ENCODE measurements at places on chromosomes 5 and 9.

- DNase-seq = no peak
Measured at GRCh38 chr9:14797435-14797834, 74.9 kb upstream of the CER1 start.

DNA sequence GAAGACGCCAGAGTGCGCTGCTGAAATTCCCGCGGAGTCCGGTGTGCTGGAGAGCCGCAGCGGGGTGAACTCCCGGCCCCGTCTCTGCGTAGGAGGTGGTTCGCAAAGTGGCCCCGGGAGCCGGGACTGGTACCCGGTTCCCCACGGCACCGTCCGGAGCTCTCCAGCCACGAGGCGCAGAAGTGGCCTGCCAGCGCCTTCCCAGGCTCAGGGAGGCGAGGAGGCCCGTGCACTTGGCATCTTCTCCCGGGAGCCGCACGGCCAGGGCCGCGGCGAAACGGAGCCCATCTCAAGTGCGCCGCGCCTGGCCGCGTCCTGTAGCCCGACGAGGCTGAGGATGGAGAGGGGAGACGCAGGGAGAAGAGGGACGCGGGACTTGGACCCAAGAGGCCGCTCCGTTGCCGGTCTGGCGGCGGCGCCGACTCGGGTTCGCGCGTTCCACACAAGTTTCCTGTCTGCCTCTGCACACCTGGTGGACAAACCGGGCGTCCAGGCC, 1.1 kb upstream of the IRX1 start:
- DNase-seq = no peak

DNA sequence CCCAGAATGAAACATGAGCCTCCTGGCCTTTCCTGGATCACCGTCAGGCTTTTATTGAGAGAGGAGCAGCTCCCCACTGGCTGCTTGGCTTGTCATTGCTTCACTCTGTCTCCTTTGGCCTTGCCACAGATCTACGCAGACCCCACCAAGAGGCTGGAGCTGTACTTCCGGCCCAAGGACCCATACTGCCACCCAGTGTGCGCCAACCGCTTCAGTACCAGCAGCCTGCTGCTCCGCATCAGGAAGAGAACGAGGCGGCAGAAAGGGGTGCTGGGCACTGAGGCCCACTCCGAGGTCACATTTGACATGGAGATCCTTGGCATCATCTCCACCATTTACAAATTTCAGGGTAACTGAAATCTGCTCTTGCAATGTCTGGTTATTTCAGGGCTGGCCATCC, 11.2 kb downstream of the GTF3C5 start:
- DNase-seq = no peak

DNA sequence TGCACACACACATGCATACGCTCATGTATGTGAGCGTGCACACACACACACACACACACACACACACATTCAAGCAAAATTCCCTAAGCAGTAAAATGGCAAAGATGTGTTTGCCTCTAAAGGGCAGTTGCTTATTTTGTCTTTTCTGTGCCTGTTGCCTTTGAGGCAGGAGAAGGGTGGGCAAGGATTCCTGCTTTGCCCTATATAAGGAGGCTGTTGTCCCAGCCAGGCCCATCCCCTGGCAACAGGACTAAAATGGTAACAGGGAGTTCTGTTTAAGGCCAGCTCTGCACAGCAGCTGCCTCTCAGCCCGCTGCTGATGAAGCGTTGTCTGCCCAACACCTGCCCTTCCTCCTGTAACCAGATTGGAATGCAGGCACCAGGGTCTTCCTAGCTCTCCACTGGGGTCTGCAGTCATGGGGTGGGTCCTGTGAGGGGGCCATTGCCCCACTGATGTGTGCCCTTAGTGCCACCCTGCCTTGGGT, 64.4 kb downstream of the PPARGC1B start:
- DNase-seq = no peak

- no peak for DNase-seq
Measured at GRCh38 chr5:55926476-55926875, 68.3 kb downstream of the IL6ST start.

- peak; percentile 60 for DNase-seq
Measured at GRCh38 chr9:100028201-100028784, 70.5 kb downstream of the ERP44 start.

GRCh38 chr5:163459462-163459818, 462 bp downstream of the NUDCD2 start:
- no peak for DNase-seq

DNA sequence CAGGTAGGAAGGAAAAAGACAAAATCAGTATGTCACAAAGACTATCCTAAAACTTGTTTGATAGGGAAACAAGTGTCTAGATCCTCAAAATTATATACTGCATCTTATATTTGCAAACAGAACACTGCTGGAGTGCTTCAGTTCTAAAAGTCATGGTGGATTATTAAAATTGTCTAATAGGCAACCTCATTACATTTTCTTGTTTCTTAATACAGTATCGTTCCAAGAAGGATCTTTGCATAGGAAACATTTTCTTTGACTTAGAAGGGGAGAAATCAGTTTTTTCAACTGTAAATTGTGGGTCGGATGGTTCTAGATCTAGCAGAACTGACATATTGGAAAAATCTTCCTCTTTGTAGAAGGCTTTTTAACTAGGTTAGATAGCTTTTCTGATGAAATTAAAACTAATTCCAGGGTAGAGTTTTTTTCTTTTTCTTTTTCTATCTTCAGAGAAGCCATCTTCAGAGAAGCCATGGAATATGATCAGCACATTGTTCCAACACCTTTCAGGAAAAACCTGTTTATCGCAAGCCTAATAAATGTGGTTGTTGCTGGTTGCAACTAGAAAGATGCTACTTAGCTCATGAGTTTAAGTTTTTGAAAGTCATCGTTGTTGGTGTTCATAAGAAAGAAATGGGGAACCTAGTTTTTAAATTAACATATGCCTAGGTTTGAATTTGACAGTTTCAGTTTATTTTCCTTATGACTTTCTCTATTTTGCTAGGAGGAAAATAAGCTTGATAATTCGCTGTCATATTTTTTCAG, 7.4 kb downstream of the CPEB4 start:
- no peak for DNase-seq

DNA sequence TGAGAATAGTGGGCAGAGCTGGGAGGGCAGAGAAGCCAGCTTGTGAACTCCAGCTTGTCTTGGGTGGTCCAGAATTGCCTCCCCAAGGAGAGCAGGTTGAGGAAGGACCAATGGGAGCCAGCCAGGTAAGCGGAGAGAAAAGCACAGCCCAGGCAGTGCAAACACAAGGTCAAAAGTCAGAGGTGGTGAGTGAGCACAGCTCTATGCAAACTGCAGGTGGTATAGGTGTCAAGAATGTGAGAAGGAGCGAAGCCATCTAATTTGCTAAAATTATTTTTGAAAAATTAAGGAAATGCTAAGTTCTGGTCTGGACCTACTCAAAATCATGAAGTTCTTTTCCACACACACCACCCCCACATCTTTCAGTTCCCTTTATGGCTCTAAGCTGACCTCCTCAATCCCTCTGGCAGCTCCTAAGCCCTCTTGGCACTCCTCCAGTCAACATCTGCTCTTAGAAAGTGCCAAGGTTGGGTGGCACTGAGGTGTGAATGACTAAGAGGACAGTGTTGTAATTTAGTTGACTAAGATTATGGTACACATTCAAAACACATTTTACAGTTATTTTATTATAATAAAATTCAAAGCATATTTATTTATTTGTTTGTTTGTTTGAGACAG, 6.6 kb upstream of the OTULINL start:
- DNase-seq = no peak

DNA sequence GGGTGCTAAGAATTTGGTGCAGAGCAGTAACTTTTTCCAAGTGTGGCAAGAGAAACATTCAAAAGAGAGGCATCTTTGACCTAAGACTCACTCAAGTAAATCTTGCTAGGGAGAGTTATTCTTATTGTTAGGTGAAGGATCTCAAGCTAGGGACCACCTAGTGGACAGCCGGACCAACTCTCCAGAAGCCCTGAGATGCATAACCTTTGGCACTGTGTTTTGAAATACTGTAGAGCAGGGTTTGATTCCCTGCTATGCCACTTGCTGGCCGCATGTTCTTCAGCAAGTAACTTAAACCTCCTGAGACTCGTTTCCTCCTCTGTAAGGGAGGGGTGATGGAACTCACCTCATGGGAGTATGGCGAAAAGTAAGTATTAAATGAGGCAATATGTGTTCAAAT, 336.1 kb upstream of the ADAMTSL1 start:
- no peak for DNase-seq

DNA sequence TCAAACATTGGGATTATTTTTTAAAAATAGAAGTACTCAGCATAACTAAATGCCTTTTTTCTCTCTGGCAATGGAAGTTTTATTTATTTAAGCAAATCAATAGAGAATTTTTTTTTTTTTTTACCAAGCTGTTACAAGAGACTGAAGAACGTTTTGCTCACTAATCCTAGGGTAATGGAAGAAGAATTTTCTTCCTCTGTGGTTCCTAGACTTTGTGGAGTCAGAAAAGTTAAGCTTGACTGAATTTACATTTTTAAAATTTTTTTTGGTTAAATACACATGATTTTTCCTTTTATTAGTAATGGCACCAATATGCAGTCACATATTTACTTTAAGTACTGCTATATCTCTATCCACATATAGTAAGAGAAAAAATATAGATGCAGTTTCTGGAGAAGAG, 189.8 kb downstream of the PCSK1 start:
- no peak for DNase-seq

DNA sequence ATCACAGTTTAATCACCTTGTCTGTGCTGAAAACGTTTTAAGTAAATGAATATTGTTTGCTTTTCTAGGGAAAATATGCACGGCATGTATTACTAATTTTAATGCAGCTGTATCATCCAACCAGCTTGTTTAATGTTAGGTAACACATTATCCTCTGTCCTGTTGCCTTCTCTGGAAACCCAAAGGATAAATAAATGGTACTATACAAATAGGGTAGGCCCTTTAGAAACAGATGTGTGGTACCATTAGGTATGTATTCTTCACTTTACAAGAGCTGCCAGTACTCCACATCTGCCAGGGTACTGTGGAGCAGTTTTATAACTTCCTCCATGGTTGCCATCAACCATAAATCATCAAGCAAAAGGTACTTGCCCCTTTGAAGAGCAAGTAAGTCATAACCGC, 42.9 kb downstream of the FAF2 start:
- no peak for DNase-seq

DNA sequence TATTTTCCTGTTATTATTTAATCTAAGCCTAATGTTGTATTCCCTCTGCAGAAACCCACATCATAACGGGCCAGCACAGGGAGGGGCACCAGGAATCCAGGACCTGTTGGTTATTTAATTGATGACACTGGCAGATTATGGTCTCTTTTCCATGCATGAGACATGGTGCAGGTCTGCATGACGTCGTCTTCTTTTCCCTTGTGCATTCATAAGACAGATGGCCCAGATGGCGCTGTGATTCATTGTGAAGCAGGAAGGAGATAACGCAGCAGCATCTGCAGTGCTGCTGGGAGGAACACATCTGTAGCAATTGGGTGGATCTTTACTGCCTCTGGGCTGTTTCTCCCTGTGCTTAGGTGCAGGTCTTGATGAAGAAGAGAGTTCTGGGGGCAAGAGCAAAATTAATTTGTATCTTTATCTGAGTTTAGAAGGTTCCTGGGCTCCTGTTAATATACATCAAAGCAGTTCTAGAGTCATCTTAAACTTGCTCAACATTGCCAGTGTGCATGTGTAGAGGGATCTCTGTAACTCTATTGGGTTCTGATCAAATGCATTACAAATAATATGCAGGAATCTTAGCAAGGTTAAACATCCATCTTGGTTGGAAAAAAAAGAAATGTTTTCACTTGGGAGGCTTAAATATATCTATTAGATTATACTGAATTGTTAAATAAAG, 176.1 kb downstream of the PCSK1 start:
- no peak for DNase-seq

- DNase-seq = no peak
Measured at GRCh38 chr9:12712532-12712931, 19.3 kb downstream of the TYRP1 start.

- no peak for DNase-seq
Measured at GRCh38 chr5:178327446-178327845, 94.8 kb upstream of the PHYKPL start.

DNA sequence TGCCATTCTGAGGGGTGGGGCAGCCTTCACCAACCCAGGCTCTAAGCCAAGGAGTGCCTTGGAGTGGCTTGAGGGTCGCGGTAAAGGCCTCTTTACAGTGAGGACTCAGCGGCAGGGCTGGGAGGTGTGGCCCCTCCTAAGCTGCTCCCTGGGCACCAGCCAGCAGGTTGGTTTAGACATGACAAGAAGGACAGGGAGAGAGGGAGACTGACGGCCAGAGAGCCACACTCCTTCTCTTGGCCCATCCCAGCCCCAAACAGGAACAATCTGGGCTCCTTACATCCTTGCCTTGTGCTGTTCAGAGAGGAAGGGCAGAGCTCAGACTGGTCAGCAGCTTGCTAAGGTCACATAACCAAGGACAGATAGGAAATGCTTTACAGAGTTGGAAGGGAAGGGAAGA, 94.5 kb downstream of the LMX1B start:
- DNase-seq = no peak

- DNase-seq = no peak
Measured at GRCh38 chr9:70959366-70959765, 162.1 kb downstream of the TRPM3 start.

DNA sequence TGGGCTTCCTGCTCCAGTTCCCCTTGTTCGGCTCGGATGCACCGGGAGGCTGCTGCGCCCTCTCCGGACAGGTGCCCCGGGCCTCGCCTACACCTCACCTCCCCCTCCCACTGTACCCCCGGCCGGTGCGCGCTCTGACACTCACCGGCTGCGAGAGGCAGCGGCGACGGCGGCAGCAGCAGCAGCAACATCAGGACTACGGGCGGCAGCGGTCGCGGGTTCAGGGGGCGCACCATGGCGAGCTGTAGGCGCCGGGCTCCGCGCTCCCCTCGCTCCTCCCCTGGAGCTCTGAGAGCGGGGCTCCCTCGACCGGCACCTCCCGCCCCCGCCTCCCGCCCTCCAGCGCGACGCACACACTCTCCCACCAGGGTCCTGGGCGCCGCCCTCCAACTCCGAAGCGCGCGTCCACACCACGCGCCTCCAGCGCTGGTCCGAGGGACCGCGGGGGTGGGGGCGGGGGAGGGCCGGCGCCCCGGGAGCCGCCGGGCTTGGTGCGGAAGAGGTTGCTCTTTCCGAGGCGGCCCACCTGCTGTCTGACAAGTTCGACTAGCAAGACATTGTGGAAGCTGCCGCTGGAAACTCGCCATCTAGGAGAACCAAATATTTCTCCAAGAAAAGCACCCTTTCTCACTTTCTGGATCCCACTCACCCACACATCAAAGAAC, at the start of gene GFRA3:
Gene GFRA3 (minus strand): TSS at position 433 of the 665 bp plus-strand sequence. CDS start 197 bp downstream, at position 236.
- no peak for DNase-seq

DNA sequence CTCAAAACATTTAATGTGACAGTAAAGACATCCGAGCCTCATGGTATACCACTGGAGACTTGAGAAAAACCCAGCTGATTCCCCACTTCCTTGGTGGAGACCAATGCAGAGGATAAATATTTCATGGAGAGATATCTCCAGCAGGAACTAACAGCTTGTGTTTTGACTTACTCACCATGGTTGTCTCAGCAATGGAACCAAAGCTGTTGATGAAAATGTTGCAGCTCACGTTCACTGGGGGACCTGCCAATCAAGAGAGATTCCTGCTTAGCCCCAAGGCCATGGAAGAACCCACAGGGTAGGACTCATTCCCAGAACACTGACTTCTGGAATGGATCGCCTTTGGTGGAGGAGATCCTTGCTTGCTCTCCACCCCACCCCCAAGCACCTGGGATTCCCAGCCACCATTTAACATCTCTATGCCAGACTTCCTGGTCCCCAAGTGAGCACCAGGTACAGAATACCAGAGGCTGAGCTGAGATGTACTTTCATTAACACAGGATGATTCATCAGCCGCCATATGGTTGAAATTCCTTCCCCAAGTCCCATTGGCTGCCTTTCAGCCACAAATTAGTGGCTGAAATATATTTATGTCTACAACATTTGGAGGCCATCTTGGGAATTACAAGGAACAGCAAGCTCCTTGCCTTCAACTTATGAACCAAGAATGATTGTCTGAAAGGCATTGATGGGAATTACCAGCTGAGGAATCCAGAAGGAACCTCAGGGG, 37.9 kb downstream of the GLRA1 start:
- no peak for DNase-seq

Data from effector memory CD8-positive, alpha-beta T cell (primary cell).